ENCODE measurements at places on chromosomes 5 and 9.

- no peak for DNase-seq
Observed at GRCh38 chr9:123373946-123374345, 17.9 kb downstream of the CRB2 start.

GRCh38 chr5:32589942-32590869, 4.8 kb downstream of the SUB1 start:
- peak; percentile 85 for DNase-seq

- no peak for DNase-seq
Observed at GRCh38 chr5:77893225-77893860, 117.2 kb upstream of the TBCA start.

GRCh38 chr5:175894271-175894670, 22.9 kb downstream of the CPLX2 start:
- DNase-seq: no peak

DNA sequence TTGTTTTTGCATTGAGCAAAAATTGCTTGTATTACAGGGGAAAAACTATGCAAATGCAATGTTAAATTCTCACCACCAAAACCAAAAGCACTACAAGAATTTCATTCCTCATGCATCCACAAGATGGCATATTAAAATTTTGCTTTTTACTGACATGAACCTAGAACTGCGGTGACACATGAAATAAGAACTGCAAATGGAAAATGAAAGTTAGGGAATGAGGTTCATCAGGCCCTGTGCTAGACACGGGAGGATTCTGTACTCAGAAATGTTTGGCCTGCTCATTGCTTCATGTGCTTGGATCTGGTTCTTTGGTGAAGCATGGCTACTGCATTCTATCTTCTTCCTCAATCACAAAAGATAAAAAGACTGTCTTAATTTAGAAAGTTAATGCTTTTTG, 9.1 kb upstream of the RFK start:
- DNase-seq: peak; percentile 75

DNA sequence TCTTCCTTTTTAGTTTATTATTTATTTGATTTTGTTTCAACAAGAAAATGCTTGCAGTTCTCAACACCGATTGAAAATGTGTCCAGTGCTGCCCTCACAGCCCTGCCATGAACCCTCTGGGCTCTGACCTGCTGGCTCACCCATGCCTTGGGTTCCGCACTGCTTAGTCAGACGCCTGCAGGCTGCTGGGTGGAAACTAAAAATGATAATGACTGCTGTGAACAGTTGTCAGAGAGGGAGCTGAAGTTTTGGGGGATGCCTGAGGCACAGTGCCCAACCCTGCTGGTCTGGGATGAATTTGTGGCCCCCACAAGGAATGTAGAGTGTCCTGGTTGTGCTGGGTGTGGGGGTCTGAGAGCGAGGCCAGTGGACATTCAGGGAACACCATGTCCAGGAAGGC, 22.2 kb upstream of the CFAP157 start:
- no peak for DNase-seq

- no peak for DNase-seq
Observed at GRCh38 chr5:149600932-149601331, 19.6 kb downstream of the ARHGEF37 start.

DNA sequence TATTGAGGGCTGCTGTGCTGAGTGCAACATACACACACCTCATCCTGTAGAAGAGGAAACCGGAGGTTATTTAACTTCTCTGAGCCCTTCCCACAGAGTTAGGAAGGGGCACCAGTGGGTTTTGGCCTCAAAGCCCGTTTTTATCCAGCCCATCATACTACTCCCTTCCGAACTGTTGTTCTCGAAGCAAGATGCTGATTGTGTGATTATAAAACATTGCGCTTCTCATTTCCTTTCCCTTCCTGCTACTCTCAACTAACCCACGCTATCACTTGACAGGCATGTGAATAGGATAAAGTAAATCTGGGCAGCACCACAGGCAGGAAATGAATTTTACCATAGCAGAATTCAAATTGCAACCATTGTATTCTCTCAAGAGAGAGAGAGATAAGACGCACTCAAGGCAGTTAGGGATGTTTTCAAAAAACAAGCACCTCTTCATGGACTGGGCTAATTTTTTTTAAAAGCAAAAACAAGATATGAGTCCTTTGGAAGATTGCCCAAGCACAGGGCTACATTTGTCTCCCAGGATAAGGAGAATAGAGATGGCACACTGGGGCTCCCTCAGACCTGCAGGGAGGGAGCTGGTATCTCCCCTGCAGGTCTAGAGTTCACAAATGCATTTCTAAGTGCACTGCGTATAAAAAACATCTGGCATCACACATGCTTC, 52.6 kb downstream of the GNA14 start:
- DNase-seq: no peak

DNA sequence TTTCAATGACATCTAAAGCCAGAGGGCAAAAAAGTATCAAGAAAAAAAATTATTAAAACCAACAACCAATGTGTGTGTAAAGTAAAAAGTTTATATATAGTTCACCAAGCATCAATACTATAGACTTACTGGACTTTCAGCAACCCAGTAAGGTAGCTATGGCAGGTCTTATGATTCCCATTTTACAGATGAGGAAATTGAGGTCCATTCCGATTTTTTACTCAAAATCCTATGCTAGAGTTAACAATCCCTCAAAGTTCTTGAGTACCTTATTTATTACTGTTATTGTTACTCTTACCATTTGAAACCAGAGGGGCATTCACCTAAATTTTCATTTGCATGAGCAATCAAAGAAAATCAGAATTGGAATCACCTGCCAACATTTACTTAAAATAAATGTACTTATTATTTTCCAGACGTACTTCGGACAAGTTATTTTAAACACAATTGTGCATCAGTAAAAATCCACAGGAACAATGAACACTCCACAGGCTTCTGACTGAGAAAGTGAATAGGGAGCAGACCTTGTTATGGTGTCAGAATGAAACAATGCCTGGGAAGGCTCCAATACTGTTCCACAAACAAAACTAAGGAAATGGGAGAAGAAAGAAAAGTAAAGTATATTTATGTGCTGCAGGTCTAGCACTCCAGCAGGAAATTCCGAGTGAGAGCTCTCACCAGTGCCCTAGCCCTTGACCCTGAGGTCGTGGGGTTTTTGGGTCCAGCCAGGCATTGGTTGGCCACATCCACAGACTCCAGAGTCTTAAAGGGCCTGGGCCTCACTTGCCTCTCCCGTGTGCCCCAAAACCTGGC, 229.9 kb downstream of the PIK3R1 start:
- no peak for DNase-seq

- DNase-seq: no peak
Observed at GRCh38 chr9:89661956-89662717, 57.3 kb downstream of the GADD45G start.

GRCh38 chr9:137428841-137429545, 5.8 kb downstream of the NOXA1 start:
- DNase-seq: no peak

DNA sequence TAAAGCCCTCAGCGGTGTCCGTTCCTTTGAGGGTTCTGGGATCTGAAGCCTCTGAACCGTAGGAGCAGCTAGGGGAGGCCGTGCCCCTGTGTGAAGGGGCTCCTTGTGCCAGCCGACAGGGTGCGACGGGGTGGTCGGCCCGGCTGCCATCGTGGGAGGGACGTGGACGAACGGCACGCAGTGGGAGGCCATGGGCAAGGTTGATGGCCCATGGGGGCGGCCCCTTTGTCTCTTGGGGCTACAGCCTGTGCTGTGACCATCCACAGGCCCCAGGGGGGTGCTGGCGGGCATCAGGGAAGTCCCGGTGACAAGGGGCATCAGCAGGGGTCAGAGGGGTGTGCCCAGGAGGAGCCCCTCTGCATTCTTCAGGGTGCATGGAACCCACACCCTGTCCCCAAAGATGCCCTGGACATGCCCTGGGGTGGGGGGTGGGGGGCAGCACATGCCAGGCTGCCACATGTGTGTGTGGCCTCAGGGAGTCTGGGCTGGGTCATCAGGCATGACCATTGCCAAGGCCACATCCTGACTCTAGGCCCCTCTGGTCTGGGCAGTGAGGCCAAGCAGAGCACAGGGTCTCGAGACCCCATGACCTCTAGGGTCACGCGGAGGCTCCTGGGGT, 49.6 kb upstream of the CACNA1B start:
- no peak for DNase-seq

- peak; percentile 79 for DNase-seq
Observed at GRCh38 chr5:1801222-1801966, at the start of gene NDUFS6. Gene NDUFS6 (plus strand): TSS chr5:1801407. CDS start chr5:1801418, 11 bp downstream.

GRCh38 chr9:34477541-34477940, 18.9 kb downstream of the DNAI1 start:
- DNase-seq: no peak

DNA sequence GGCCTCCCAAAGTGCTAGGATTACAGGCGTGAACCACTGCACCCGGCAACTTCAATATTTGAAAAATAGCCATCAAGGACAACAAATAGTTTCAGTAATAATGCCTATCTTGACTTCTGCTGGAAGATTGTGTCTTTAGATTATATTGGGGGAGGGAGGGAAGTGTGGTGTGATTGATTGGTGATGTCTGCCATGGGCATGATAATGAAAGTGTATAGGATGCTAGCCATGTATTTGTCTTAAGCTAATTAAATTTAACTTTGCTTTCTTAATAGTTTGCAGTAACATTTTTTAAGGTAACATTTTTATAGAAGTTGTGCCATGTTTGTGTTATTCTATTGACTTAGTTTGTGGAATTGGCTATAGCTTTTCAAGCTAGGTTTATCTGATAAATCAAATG, 4.6 kb downstream of the JMY start:
- no peak for DNase-seq

- no peak for DNase-seq
Observed at GRCh38 chr5:143316844-143317631, 86.4 kb downstream of the NR3C1 start.

DNA sequence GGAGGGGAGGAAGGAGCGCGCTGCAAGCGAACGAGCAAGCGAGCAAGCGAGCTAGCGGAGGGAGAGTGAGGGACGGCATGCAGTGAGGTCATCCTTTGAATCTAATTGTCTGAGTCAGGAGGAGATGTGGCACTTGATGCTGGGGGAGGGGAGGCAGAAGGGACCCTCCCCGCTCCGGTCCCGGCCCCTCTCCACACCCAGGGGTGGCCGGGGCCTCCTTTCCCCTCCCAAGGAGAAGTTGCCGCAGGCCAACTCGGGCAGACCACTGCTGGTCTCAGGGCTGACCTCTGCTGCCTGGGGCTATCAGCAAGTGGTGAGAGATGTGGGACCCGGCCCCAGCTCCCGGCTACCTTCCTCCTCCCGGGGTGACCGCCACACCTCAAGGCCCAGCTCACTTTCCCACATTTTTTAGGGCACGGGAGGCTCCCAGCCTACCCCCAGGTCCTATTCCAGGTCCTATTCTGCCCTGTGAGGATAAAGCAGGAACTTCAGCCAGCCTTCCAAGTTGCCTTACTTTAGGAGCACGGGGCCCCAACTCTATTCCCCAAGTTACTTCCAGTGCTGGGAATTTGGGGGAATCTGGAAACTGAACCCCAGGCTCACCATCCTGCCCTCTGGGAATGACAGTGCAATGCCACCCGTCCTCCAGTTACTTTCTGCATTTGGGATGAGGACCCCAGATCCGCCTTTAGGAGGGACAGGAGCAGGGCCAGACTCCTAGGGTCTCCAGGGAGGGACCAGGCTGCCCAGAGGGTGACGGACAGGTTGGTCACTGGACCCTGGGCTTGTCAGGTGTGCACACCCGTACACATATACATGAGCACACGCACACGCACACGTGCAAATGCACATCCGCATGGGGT, 11.1 kb downstream of the CNTFR start:
- peak; percentile 21 for DNase-seq

DNA sequence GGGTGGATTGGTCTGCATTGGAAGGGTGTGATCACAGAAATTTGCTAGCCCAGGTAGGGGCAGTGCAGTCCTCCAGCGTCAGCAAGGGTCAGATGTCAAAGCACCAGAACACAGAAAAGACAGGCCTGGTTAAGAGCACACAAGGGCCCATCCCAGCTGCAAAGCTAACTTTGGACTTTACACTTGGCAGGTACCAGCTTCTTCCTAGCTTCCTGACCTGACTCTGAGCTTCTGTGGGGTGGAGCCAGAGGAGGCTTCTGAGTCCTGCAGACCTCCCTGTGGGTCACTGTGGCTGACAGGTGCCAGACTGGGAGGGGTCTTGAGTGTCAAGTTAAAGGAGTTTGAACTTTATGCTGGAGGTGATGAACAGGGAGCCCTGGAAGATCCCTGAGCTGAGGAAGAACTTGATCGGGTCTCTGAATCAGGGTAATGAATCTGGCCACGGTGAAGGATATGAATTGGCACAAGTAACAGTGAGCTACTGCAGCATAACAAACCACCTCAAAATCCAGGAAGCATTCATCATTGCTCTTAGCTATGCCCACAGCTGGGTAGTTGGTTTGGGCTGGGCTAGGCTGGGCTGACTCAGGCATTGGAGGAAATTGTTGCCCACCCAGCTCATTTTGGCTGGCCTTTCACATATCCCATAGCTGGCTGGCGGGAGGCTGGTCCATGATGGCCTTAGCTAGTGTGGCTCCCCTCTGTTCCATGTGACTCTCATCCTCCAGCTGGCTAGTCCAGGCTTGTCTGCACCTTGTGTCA, 63.4 kb downstream of the BARX1 start:
- DNase-seq: no peak

DNA sequence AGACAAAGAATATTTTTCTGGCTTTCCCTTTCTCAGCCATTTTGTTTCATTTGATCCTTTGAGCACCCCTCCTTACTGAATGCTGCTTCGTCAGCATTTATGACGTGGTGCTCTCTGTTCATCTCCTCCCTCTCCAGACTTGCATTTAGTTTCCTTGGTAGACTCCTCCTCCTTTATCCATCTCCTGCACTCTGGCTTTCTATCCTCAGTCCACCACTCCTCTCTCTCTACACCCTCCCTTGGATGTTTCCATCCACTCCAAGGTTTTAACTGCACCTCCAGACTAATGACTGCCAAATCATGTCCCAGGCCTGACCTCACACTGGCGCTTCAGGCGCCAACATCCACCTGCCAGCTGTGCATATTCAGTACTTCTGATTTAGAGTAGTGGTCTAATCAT, 245.4 kb downstream of the RAB3C start:
- no peak for DNase-seq

DNA sequence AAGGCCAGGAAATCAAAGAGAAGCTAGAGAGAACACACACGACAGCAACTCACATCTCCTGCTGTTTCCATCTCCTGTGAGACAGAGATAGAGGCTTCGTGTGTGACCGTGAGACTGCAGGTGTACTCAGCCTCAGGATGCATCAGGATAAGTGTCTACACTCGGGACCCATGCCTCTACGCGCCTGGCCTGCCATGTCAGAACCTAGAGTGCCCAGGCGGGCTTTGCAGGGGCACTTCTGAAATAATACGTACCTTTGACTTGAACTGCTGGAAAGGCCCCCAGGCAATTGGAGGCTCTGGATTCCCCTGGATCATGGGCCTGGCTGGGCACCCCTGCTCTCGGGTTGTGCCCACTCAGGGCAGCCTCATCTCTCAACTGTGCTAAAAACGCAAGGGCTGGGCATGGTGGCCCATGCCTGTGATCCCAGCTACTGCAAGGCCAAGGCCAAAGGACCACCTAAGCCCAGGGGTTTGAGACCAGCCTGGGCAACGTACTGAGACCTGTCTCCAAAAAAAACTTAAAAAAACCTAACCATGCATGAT, 13.0 kb downstream of the CLPTM1L start:
- no peak for DNase-seq

DNA sequence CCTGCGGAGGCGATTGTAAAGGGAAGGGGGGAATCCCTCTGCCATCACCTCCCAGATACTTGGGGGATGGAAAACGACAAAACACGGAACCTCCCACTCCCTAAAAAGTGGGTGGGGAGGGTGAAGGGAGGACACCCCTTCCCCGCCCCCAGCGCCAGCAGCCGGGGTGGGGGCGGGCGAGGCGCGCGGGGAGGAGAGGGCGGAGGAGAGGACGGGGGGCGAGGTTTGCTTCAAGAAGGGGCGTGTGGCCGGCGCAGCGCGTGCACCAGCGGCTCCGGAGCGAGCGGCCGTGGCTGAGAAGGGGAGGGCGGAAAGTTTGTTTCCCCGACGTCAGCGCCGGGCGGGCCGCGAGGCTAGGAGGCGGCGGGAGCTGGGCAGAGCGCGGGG, at the start of gene PRRX2:
Gene PRRX2 (plus strand): TSS at position 259 of the 387 bp plus-strand sequence. CDS start 221 bp downstream, outside the sequence.
- DNase-seq: peak; percentile 30

Measured in natural killer cell (primary cell).